ENCODE measurements at places on chromosomes 3 and 15. TPM values are rescaled to one million over a fixed set of nuclear protein-coding genes. Genes with fewer than 3 reads are reported as not detected.

The TGM5 gene
- not detected for total RNA-seq

- peak overlapping the region; percentile 47 for H3K27ac ChIP-seq
- peaks cover 15% of the 10 kb centered on the region for H3K27me3 ChIP-seq
- no peak for DNase-seq
- H3K4me1 ChIP-seq, result peaks cover 13% of the 10 kb centered on the region
- no peak overlapping the region for H3K4me3 ChIP-seq
These were observed 85.6 kb downstream of the CPN2 start for GRCh38 chr3:194265505-194265892.

GRCh38 chr3:38109580-38110313, 27.2 kb downstream of the ACAA1 start:
- no peak for DNase-seq
- H3K4me3 ChIP-seq, result no peak overlapping the region
- H3K27ac ChIP-seq, result no peak overlapping the region
- peaks cover 6% of the 10 kb centered on the region for H3K36me3 ChIP-seq

The SNTN gene
- not detected for total RNA-seq

DNA sequence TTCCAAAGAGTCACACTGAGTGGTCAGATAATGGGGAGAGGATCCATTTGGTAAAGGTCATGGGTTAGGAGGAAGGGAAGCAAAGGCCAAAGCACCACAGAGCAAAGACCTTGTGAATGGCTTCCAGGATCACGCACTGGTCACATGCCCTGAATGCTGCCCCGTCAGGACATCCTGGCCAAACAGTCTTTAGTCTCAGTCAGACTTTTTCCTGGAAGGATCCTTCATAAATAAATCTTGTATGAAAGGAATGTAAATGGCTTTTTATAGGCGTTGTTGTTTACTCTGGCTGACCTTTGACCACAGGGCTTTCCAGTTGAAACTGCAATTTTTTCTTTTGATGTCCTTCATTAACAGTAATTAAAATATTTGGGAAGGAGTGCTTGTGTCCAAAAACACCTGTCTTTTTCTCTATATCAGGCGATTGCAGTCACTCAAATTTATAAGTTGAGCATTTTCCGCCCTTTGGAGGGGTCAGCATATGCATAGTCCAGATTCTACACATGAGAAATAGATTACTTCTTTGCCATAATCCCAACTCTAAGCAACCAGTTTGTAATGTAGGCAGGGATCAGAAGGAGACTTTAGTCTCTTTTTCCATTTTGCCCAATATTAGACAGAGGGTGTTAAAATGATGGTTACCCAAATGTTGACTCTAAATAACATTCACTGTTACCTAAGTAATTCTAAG, 48.4 kb downstream of the CHAC1 start:
- peaks cover 2% of the 10 kb centered on the region for H3K36me3 ChIP-seq
- no peaks in the 10 kb centered on the region for H3K4me1 ChIP-seq
- no peaks in the 10 kb centered on the region for H3K27me3 ChIP-seq
- no peak for DNase-seq
- no peak overlapping the region for H3K4me3 ChIP-seq
- H3K27ac ChIP-seq, result no peak overlapping the region

GRCh38 chr3:140448001-140448400, 229.9 kb upstream of the TRIM42 start:
- H3K36me3 ChIP-seq, result no peaks in the 10 kb centered on the region
- H3K27ac ChIP-seq, result no peak overlapping the region
- peaks cover 9% of the 10 kb centered on the region for H3K27me3 ChIP-seq
- DNase-seq, result no peak

DNA sequence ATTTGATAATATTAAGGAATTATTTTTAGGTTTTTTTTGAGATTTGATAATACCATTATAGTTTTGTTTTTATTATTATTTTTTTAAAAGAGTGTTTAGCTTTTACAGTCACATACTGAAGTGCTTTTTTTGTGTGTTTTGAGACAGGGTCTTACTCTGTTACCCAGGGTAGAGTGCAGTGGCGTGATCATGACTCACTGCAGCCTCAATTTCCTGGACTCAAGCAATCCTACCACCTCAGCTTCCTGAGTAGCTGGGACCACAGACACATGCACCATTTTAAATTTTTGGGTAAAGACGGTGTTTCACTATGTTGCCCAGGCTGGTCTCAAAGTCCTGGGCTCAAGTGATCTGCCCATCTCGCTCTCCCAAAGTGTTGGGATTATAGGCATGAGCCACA, 73.0 kb downstream of the SUMF1 start:
- no peak overlapping the region for H3K27ac ChIP-seq
- no peak for DNase-seq
- H3K27me3 ChIP-seq, result no peaks in the 10 kb centered on the region
- H3K4me1 ChIP-seq, result peaks cover 12% of the 10 kb centered on the region
- H3K36me3 ChIP-seq, result peaks cover 2% of the 10 kb centered on the region

The SERPINI2 gene
- not detected for total RNA-seq

DNA sequence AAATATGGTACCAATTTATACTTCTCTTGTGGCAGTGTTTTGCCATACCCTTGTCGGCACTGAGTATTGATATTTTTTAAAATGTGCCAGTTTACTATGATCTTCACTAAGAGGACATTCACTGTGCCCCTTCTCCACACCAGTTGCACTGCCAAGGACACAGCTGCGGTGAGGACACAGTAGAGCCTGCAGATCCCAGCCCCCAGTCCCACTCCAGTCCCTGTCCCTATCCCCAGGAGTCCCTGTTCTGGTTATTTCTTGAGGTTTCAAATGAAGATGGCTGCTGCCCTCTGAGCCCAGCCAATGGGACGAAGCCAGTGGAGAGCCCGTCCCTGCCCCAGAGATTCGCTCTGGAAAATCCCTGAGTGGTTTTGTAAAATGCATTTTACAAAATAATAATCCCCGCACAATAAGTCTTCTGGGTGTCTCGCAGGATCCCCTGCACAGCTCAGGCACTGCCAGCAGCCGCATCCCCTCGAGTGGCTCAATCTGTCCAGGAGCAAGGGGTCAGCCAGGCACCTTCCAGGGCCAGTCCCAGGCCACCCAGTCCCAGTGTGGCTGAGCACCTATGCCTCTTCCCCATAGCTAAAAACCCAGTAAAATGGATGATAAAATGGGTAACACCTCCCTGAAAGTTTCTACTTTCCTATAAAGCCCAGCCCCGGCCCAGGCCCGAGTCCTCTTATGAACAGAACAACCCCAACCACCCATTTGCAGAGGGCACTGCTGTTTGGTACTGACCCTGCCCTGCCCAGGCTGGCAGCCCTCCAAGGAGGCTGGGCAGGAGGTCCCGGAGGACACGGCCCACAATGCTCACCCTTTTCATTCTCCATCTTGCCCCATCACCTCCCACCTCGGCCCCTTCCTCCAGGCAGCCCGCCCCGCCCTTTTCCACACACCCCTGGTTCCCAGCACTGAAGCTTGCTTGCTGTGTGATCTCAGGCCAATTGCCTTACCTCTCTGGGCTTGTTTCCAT, 91.1 kb downstream of the VGLL4 start:
- H3K27ac ChIP-seq, result peak overlapping the region; percentile 51
- H3K4me3 ChIP-seq, result no peak overlapping the region
- H3K27me3 ChIP-seq, result no peaks in the 10 kb centered on the region
- peaks cover 10% of the 10 kb centered on the region for H3K4me1 ChIP-seq
- DNase-seq, result no peak
- no peaks in the 10 kb centered on the region for H3K36me3 ChIP-seq

GRCh38 chr15:52139599-52140462, 27.3 kb upstream of the BCL2L10 start:
- peak overlapping the region; percentile 49 for H3K4me3 ChIP-seq
- peak; percentile 53 for DNase-seq
- peak overlapping the region; percentile 85 for H3K27ac ChIP-seq
- H3K4me1 ChIP-seq, result peaks cover 17% of the 10 kb centered on the region
- no peaks in the 10 kb centered on the region for H3K27me3 ChIP-seq

The CX3CR1 gene
- 0.65 TPM for total RNA-seq

DNA sequence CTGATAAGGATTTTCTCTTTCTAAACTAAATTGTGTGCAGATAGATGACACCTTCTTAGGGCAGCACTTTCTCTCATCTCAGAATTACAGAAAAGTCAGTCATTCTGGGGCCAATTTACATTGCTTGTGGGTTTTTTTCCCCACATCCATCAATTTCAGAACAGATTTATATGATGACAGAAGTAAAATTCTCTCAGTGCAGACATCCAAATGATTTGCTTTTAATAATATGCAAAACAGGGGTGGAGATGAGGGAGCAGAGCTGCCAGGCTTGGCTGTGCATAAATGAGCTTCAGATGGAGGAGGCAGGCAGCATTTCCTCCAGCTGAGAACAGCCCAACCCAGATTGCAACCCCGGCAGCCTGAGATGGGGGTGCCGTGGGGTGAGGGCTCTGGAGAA, 44.0 kb downstream of the EDEM1 start:
- no peaks in the 10 kb centered on the region for H3K36me3 ChIP-seq
- H3K27me3 ChIP-seq, result no peaks in the 10 kb centered on the region
- H3K4me3 ChIP-seq, result no peak overlapping the region
- peak overlapping the region; percentile 51 for H3K27ac ChIP-seq

- DNase-seq, result no peak
- no peaks in the 10 kb centered on the region for H3K27me3 ChIP-seq
- H3K36me3 ChIP-seq, result peaks cover 5% of the 10 kb centered on the region
- H3K4me1 ChIP-seq, result peaks cover 6% of the 10 kb centered on the region
These were observed 11.2 kb downstream of the PLA2G4B start for GRCh38 chr15:41849861-41850260.

The CD276 gene
- not detected for total RNA-seq

- peaks cover 28% of the 10 kb centered on the region for H3K4me1 ChIP-seq
- no peaks in the 10 kb centered on the region for H3K27me3 ChIP-seq
- peaks cover 5% of the 10 kb centered on the region for H3K36me3 ChIP-seq
- H3K27ac ChIP-seq, result peak overlapping the region; percentile 19
- H3K4me3 ChIP-seq, result no peak overlapping the region
- no peak for DNase-seq
These were observed 11.9 kb downstream of the GOLGB1 start for GRCh38 chr3:121737644-121738043.

The DNAJB11 gene
- total RNA-seq, result 83.4 TPM

GRCh38 chr15:85711580-85712192, 83.0 kb downstream of the KLHL25 start:
- peaks cover 17% of the 10 kb centered on the region for H3K36me3 ChIP-seq
- DNase-seq, result no peak
- peak overlapping the region; percentile 100 for H3K27ac ChIP-seq
- peaks cover 34% of the 10 kb centered on the region for H3K4me1 ChIP-seq
- H3K4me3 ChIP-seq, result no peak overlapping the region

The WWTR1 gene
- 0.77 TPM for total RNA-seq

- H3K27ac ChIP-seq, result no peak overlapping the region
- DNase-seq, result no peak
- no peak overlapping the region for H3K4me3 ChIP-seq
- H3K4me1 ChIP-seq, result peaks cover 2% of the 10 kb centered on the region
These were observed 325.8 kb upstream of the CTNNB1 start for GRCh38 chr3:40873476-40873875.

The HYKK gene
- total RNA-seq, result 1.1 TPM

Measured in T-helper 17 cell (primary cell).